ENCODE measurements at places on chromosomes 16 and 17. TPM values are rescaled to one million over a fixed set of nuclear protein-coding genes. Genes with fewer than 3 reads are reported as not detected.

- DNase-seq, result peak; percentile 39
Observed at GRCh38 chr16:27325736-27326135, 12.0 kb downstream of the IL4R start.

DNA sequence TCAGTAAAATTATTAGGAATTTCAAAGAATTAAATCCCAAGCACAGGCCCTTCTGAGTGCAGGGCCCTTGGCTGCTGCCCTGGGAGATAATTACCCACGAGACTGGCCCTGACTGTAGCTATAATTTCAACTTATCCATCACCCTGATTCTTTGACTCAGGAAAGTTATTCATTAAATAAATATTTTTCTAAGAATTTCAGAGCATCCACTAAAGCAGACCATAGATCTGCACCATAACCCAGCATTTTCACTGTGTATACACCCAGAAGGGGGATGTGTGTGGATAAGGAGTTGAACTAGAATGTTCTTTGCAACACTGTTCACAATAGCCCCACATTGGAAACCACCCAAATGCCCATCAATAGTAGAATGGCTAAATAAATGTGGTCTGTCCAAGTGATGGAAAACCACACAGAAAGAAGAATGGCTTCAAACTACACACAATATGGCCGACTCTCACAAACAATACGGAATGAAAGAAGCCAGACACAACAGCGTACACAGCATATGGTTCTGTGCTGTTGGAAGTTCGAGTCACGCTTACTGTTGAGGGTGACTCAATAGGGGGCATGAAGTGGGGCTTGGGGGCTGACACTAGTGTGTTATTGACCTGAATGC is 33.9 kb upstream of the MEAK7 start:
- no peak for DNase-seq

DNA sequence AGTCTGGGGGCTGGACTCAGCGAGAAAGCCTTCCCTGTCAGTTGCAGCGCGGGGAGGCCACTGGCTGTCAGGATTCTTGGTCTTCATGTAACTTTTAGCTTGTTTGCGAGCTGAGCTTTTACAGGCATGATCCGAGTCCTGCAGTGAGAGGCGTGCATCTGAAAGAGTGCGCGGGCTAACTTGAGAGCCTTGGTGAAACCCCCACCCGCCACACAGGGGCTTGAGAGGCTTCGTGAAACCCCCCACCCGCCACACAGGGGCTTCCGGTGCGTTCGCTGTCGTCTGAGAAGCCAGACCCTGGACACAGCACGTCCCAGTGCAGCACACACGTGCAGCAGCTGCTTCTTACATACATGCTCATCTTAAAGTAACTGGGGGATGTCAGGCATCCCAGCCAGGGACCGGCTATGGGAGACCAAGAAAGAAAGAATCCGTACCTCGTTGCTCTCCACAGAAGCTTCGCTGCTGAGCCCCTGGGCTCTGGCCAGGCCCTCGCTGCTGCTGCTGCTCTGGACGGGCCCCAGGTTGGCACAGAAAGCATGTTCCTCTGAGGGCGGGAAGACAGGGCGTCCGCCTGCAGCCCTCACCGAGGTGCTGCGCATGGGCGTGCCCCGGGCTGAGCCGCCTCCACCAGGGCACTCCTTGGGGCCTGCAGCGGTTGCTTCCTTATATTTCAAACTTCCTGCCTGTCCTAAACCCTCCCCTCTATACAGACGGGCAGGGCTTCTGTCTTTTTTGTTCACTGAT is 7.8 kb downstream of the NUDT16L1 start:
- peak; percentile 37 for DNase-seq

Gene APRT
- total RNA-seq, result 53.6 TPM

Gene KRT33A
- not detected for total RNA-seq

Gene CACNG5
- total RNA-seq, result not detected

Gene OR1A2
- total RNA-seq, result not detected

DNA sequence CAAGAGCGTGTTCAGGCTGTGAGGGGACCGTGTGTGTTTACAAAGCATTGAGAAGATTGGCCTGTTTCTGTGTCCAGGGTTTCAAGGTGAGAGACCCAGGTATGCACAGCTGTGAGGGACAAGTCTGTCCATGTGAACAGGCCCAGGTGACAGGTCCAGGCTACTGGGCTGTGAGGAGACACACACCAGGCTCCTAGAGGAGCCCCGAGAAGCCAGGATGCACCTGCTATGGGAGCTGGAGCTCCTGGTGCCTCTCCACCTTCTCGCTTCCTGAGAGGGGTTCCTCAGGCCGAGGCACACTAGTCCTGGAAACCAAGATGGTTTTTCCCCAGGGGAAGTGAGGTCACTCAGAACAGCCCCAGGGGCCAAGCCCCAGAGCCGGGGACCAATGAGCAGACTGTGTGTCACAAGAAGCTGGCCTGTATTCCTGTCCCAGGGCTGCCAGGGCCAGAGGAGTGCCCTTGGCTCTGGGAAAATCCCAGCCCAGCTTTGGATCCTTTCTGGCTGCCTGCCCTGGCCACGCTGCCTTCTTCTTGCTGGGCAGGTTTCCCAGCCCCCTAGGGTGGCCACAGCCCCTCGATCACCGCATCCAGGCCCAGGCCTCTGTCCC is 153.4 kb upstream of the PLCG2 start:
- peak; percentile 82 for DNase-seq

- no peak for DNase-seq
Observed at GRCh38 chr16:16149710-16150116, 73.6 kb downstream of the ABCC6 start.

Gene METRN
- 30.9 TPM for total RNA-seq

- peak; percentile 50 for DNase-seq
Observed at GRCh38 chr17:78745407-78746088, 36.5 kb downstream of the CYTH1 start.

DNA sequence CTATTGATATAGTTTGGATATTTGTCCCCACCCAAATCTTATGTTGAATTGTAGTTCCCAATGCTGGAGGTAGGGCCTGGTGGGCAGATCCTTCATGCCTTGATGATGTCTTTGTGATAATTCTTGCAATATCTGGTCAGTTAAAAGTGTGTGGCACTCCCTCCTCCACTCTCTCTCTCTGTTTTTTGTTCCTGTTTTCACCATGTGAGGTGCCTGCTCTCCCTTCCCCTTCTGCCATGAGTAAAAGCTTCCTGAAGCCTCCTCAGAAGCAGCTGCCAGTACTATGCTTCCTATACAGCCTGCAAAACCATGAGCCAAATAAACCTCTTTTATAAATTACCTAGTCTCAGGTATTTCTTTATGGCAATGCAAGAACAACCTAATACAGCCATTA is 47.3 kb downstream of the TOM1L2 start:
- no peak for DNase-seq

Gene KRTAP4-7
- total RNA-seq, result under 0.01 TPM

Gene SMYD4
- total RNA-seq, result 10.6 TPM

- DNase-seq, result peak; percentile 76
Observed at GRCh38 chr17:39660397-39661385, 4.5 kb upstream of the TCAP start.

- DNase-seq, result peak; percentile 95
Observed at GRCh38 chr17:75693500-75694481, 26.7 kb downstream of the SAP30BP start.

Gene BAIAP3
- 0.29 TPM for total RNA-seq

DNA sequence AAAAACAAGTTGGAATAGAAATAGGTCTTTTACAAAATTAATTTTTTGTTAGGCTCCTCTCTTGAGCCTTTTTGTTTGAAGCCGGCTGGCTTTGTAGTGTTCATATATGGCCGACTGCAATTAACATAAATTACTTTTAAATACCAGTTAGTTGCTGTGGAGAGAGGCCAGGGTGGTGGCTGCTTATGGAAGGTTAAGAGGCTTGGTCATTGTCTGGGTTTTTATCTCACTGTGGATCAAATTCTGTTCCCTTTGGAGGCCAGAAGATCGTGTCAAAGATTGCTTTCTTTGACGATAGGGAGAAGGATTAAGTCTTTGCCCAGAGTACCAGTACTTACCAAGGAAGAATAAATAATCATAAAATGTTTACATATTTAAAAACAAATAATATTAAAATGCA is 39.9 kb downstream of the MSI2 start:
- DNase-seq, result no peak

Gene TEKT1
- total RNA-seq, result not detected

DNA sequence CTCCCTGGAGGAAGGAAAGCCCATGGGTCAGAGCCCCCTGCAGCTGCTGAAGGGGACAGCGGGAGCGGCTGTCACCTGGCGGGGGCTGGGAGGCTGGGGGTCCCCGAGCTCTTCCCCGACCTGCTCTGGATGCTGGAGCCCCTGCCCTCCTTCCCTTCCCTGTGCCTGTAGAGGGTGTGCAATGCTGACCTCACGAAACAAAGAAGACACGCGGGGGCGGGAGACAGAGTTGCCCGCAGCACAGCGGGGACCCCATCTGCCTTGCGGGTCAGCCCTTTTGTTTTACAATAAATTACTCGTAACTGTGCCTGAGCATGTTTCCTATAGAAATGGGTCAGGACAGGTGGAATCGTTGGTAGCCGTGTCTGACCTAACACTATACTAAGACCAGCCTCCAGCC is 6.3 kb downstream of the SECTM1 start:
- DNase-seq, result no peak

DNA sequence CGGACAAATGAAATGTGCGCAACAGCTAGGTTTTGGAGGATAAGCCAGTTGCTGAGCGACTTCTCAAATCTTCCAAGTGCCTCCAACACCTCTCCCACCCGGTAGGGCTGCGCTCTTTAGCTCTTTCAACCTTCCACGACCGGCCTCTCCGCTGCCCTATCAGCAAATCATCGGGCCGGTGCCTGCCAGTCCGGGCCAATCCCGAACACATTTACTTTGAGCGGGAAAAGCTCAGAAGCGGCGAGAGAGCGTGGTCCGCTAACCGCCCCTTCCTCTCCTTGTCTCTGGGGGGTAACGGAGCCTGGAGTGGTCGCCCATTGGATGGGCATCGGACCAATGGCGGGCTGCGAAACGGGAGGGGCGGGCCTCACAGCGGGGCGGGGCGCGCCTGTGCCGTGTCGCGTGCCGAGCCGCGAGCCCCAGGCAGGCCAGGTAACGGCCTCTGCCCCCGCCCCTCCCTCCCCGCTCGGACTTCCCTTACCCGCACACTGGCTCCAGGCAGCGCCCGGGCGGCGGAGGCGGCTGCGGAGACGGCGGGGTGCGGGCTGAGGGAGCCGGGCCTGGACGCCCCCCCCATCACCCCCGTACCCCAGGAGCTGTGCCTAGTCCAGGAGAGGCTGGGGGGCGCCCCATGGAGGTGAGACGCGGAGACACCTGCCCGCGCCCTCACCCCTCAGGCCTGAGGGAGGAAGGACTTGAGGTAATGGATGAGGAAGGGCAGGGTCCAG is at the start of gene MEIOC:
TSS of gene MEIOC (plus strand) at position 486 of the 728 bp plus-strand sequence. CDS start at position 632, 146 bp downstream.
- DNase-seq, result peak; percentile 84

GRCh38 chr16:84879569-84880487 is 60.0 kb downstream of the CRISPLD2 start:
- DNase-seq, result peak; percentile 15

GRCh38 chr17:56597495-56597990 is 4.0 kb downstream of the NOG start:
- DNase-seq, result no peak

DNA sequence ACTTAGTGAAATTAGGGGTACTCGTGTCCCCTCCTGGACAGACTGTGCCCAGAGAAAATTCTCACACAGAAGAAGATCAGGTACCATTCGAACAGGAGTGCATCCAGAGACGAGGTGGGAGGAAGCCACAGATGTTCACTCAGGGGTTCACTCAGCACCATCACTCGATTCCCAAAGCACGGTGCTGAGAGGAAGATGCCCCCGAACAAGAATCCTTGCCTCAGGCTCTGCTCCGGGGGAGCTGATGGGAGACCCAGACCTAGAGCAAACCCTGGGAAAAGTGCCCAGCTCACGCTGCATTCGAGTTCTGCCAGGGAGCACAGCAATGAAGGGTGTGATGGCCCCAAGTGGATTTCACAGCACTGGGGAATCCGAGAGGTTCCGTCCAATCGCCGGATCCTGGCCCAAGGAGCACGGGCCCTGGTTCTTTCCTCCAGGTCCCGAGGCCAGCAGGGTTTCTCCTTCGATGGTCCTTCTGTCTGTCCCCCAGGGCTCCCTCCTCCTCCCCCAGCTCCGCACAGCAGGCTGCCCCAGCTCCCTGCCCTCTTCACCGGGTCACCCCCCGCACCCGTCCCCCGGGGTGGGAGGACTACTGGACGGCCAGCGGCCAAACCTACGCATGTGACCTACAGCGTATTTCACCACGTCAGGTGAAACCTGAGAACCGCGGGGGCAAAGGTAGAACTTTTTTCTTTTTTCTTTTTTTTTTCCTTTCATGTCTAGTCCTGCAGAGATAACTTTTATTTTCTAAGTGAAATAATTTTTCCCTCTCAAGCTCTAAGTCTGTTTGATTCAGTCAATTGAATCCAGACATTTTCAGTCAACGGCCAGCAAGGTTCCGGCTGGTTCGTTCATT is 10.2 kb upstream of the UBE2I start:
- peak; percentile 47 for DNase-seq

Gene RNF227
- total RNA-seq, result 2.4 TPM

- DNase-seq, result no peak
Observed at GRCh38 chr16:72665701-72666100, 382.2 kb downstream of the ZFHX3 start.

DNA sequence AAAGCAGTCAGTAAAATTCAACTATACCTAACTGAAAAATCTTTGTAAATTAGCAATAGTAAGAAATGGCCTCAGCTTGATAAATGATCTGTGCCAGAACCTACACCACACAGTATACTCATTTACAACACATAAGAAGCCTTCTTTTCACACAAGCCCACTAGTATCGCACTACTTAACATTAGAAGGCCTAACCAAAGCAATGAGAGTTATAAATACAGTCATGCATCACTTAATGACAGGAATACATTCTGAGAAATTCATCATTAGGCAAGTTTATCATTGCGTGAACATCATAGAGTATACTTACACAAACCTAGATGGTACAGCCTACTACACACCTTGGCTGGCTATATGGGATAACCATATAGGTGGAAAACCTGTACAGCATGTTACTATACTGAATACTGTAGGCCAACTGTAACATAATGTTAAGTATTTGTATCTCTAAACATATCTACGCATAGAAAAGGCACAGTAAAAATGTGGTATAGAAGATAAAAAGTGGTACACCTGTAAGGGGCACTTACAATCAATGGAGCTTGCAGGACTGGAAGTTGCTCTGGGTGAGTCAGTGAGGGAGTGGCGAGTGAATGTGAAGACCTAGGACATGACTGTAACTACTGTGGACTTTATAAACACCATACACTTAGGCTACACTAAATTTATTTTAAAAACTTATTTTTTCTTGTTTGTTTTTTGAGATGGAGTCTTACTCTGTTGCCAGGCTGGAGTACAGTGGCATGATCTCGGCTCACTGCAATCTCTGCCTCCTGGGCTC is 126.5 kb upstream of the CORO6 start:
- no peak for DNase-seq

GRCh38 chr16:1312903-1313302 is 3.5 kb downstream of the UBE2I start:
- peak; percentile 49 for DNase-seq

DNA sequence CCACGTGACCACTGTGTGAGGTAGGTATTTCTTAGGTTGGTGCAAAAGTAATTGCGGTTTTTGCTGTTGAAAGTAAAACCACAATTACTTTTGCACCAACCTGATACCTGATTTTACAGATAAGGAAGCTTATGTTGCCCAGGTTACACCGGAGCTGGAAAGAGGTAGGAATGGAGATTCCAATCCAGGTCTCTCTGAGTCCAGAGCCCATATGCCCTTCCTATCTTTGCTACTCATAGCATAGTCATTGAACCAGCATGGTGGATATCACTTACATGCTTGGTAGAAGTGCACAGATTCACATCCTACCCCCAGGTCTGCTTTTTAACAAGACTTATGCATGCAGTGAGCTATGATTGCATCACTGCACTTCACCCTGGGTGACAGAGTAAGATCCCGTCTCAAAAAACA is 61.8 kb downstream of the ARSG start:
- DNase-seq, result no peak

Measured in osteoblast (primary cell).